ENCODE measurements at places on chromosomes 13 and 19. TPM values are rescaled to one million over a fixed set of nuclear protein-coding genes. Genes with fewer than 3 reads are reported as not detected.

CDC42EP5 gene
- total RNA-seq: 7.2 TPM

SGTA gene
- 17.4 TPM for total RNA-seq

SHISA7 gene
- not detected for total RNA-seq

ANKRD24 gene
- total RNA-seq: 0.18 TPM

C19orf44 gene
- total RNA-seq: 1.7 TPM

VSIG10L gene
- under 0.01 TPM for total RNA-seq

SSC5D gene
- 1.7 TPM for total RNA-seq

ATXN8OS gene
- total RNA-seq: not detected

DNA sequence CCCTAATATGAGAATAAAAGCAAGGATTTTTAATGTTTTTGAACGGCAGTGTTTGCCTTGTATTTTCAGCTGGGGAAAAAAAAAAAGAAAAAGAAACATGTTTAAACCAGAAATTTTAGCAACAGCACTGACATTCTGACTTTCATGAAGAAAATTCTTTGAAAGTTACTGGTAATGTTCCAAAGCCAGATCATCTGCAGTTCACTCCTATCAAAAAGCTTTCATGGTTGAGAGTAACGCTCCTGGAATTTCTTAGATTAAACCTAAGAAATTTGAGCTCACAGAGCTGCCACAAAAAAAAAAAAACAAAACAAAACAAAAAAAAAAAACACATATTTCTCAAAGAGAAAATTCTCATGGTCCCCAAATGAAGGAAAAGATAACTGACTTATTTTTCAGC is 1106.7 kb downstream of the EFNB2 start:
- DNase-seq: peak; percentile 66
- no peaks in the 10 kb centered on the region for H3K4me1 ChIP-seq
- H3K27ac ChIP-seq: no peak overlapping the region
- no peaks in the 10 kb centered on the region for H3K36me3 ChIP-seq
- H3K27me3 ChIP-seq: no peaks in the 10 kb centered on the region

- H3K27ac ChIP-seq: peak overlapping the region; percentile 72
- peaks cover 22% of the 10 kb centered on the region for H3K36me3 ChIP-seq
- H3K27me3 ChIP-seq: no peaks in the 10 kb centered on the region
Measured at GRCh38 chr19:5947435-5947834, 30.5 kb downstream of the RANBP3 start.

GRCh38 chr13:23921451-23921888 is 24.2 kb upstream of the C1QTNF9B start:
- no peaks in the 10 kb centered on the region for H3K36me3 ChIP-seq
- no peak overlapping the region for H3K27ac ChIP-seq
- no peaks in the 10 kb centered on the region for H3K27me3 ChIP-seq
- peaks cover 2% of the 10 kb centered on the region for H3K4me1 ChIP-seq
- peak; percentile 66 for DNase-seq
- no peak overlapping the region for H3K4me3 ChIP-seq

GRCh38 chr13:34308725-34309124 is 490.8 kb downstream of the RFC3 start:
- no peak overlapping the region for H3K4me3 ChIP-seq
- no peaks in the 10 kb centered on the region for H3K36me3 ChIP-seq
- DNase-seq: no peak
- no peak overlapping the region for H3K27ac ChIP-seq
- no peaks in the 10 kb centered on the region for H3K4me1 ChIP-seq

DNA sequence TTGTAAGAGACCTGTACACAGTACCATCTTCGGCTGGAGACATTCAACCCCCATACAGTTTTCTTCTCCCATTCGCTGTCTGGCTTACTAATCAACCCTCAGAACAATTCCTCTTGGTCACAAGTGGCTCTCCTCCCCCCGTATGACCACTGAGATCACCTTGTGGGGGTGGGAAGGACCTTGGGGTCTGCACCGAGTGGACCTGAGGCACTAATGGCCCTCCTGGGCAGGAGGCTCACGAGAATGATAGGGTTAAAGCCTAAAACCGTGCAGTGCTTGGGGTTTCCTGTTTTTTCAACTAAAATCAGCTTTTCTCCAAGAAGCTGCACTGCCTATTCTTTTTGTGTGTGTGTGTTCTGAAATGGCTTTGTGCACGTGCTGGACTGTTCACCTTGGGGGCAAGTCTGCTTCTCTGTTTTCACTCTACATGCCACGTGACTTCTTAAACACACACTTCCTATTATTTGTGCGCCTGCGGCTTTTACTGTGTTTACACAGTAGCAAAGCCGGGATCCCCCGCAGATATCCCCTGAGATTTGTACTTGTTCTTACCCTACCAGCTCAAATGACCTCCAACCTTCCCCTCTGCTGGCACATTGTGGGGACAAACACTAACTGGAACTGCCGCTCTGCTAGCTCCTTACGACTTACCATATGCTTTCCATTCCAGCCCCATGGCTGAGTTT is 12.3 kb downstream of the RBM26 start:
- H3K27ac ChIP-seq: no peak overlapping the region
- peaks cover 10% of the 10 kb centered on the region for H3K36me3 ChIP-seq
- no peaks in the 10 kb centered on the region for H3K27me3 ChIP-seq
- no peak overlapping the region for H3K4me3 ChIP-seq
- H3K4me1 ChIP-seq: no peaks in the 10 kb centered on the region
- no peak for DNase-seq

- no peak overlapping the region for H3K27ac ChIP-seq
- peaks cover 16% of the 10 kb centered on the region for H3K27me3 ChIP-seq
- no peaks in the 10 kb centered on the region for H3K36me3 ChIP-seq
- H3K4me3 ChIP-seq: no peak overlapping the region
- peaks cover 8% of the 10 kb centered on the region for H3K4me1 ChIP-seq
Measured at GRCh38 chr19:55175117-55175867, 4.8 kb downstream of the SYT5 start.

DNA sequence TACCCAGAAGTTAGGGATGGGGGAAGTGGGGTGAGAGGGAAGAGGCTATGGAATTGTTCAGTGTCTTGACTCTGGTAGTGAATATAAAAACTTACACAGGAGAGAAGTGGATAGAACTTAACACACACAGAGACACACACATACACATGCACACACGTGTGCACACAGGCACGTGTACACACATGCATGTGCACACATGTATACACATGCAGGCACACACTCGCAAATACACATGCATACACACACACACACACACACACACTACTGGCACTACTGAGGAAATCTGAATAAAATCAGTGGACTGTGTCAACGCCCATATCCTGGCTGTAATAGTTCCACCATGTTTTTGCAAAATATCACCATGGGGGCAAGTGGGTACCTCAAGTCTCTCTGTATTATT is 107.9 kb downstream of the IRS2 start:
- no peaks in the 10 kb centered on the region for H3K36me3 ChIP-seq
- no peak overlapping the region for H3K27ac ChIP-seq
- H3K4me1 ChIP-seq: no peaks in the 10 kb centered on the region
- H3K27me3 ChIP-seq: peaks cover 32% of the 10 kb centered on the region
- DNase-seq: no peak
- no peak overlapping the region for H3K4me3 ChIP-seq

- H3K27me3 ChIP-seq: no peaks in the 10 kb centered on the region
- H3K36me3 ChIP-seq: no peaks in the 10 kb centered on the region
- H3K27ac ChIP-seq: no peak overlapping the region
- DNase-seq: no peak
- no peaks in the 10 kb centered on the region for H3K4me1 ChIP-seq
Measured at GRCh38 chr13:66074018-66074615, 1156.0 kb downstream of the PCDH9 start.

GRCh38 chr19:46067691-46068090 is 26.9 kb upstream of the IGFL4 start:
- H3K4me1 ChIP-seq: peaks cover 2% of the 10 kb centered on the region
- no peaks in the 10 kb centered on the region for H3K36me3 ChIP-seq
- H3K27me3 ChIP-seq: peaks cover 25% of the 10 kb centered on the region
- H3K27ac ChIP-seq: no peak overlapping the region

DNA sequence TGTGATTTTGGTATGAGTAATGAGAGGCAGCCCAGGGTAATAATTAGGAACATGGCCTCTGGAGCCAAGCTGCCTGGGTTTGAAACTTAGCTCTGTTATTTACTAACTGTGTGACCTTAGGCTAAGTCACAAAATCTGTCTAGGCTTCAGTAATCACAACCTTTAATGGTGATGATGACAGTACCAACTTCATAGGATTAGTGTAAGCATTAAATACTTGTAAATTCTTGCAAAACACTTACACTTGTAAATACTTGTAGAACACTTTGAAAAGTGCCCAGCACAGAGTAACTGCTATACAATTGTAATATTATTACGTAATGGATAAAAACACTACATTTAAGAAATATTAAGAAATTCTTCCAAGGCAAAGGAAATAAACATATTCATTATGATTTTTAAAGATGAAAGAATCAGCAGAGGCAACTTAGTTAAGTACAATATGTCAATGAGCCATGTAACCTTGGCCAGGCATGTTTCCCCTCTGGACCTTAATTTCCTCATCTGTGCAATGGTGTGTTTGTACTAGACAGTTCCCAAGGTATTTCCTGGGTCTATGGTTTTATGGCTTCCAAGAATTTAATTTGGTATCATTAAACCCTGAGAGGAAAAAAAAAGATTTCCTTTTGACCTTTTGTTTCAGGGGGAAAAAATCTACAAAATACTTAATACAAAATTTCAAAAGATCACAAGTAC is 628.5 kb upstream of the KLHL1 start:
- no peaks in the 10 kb centered on the region for H3K27me3 ChIP-seq
- DNase-seq: no peak
- no peak overlapping the region for H3K4me3 ChIP-seq
- H3K4me1 ChIP-seq: no peaks in the 10 kb centered on the region
- no peaks in the 10 kb centered on the region for H3K36me3 ChIP-seq

- no peaks in the 10 kb centered on the region for H3K27me3 ChIP-seq
- peaks cover 8% of the 10 kb centered on the region for H3K4me1 ChIP-seq
- DNase-seq: peak; percentile 77
- peak within 1 kb of the TSS; percentile 60 for H3K27ac ChIP-seq
Measured at GRCh38 chr19:11339254-11340098, at the start of gene RAB3D. RAB3D (minus strand) TSS chr19:11339657; CDS start chr19:11337399, 2,258 bp downstream.

GRCh38 chr19:39060171-39060570 is 24.0 kb upstream of the ACP7 start:
- DNase-seq: no peak
- H3K4me3 ChIP-seq: no peak overlapping the region
- no peaks in the 10 kb centered on the region for H3K4me1 ChIP-seq

GRCh38 chr13:40819797-40820315 is 30.4 kb downstream of the SLC25A15 start:
- H3K4me3 ChIP-seq: no peak overlapping the region
- H3K27me3 ChIP-seq: no peaks in the 10 kb centered on the region
- no peak overlapping the region for H3K27ac ChIP-seq
- H3K4me1 ChIP-seq: no peaks in the 10 kb centered on the region

GRCh38 chr19:2500841-2501261 is 24.9 kb downstream of the GADD45B start:
- H3K27me3 ChIP-seq: no peaks in the 10 kb centered on the region
- no peak for DNase-seq
- H3K4me3 ChIP-seq: no peak overlapping the region
- peaks cover 14% of the 10 kb centered on the region for H3K4me1 ChIP-seq
- no peaks in the 10 kb centered on the region for H3K36me3 ChIP-seq

DNA sequence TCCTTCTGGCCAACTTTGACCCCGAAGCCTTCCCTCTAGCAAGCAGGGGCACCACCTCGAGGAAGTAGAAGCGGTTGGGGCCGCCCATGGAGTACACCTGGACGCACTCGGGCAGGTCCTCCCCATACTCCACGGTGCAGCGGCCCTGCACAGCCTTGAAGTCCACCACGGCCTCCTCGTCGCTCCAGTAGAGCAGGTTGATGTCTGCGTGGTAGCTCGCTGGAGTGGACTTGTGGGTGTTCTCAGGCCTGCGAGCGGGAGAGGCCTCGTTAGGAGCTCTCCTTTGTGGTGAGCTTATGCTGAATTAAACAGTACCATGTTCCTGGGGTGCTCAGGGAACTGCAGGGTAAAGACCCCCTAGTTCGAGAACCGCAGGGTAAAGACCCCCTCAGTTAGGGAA is 22.3 kb upstream of the EIF3G start:
- H3K36me3 ChIP-seq: peaks cover 89% of the 10 kb centered on the region
- no peaks in the 10 kb centered on the region for H3K4me1 ChIP-seq
- H3K27ac ChIP-seq: no peak overlapping the region
- H3K27me3 ChIP-seq: no peaks in the 10 kb centered on the region
- no peak for DNase-seq

Data from IMR-90 (cell line).